ENCODE measurements at places on chromosomes 1 and 21. TPM values are rescaled to one million over a fixed set of nuclear protein-coding genes. Genes with fewer than 3 reads are reported as not detected.

DNA sequence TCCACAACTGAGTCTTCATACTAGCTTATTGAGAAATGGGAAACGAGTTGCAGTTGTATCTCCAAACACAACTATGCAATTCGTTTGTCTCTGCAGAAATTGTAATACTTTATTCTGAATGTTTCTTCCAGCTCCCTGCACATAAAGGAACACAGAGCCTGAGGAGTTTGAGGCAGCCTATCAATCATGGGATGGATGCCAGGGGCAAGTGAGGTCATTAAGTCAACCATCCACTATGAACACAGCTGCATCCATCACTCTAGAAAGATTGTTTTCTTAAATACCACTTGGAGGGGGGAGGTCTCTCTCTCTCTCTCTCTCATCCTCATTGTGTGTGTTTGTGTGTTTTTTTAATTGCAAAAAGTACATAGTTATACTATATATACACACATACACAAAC is 2.9 kb upstream of the PSMB2 start:
- H3K36me3 ChIP-seq, result peaks cover 2% of the 10 kb centered on the region
- peaks cover 22% of the 10 kb centered on the region for H3K4me1 ChIP-seq
- H3K27me3 ChIP-seq, result peaks cover 42% of the 10 kb centered on the region
- no peak overlapping the region for H3K27ac ChIP-seq
- no peak for DNase-seq

DNA sequence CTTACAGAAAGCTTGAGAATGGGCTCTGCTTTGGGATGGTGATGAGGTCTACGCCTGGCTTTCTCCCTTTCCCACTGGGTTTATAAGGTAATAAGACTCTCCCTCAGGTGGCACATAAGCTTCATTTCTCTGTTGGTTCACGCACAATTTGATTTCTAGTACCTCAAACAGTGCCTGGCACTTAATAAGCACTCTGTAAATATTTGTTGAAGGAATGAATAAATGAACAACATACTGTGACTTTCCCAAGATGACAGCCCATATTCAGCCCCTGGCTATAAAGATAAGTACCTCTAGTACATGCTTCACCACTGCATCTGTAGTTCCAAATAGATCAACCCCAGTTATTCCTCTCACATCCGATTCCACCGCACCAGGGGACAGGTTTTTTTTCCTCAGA is 17.8 kb downstream of the COPA start:
- peaks cover 58% of the 10 kb centered on the region for H3K36me3 ChIP-seq
- no peaks in the 10 kb centered on the region for H3K27me3 ChIP-seq
- no peak overlapping the region for H3K27ac ChIP-seq
- peaks cover 2% of the 10 kb centered on the region for H3K4me1 ChIP-seq
- no peak overlapping the region for H3K4me3 ChIP-seq

DNA sequence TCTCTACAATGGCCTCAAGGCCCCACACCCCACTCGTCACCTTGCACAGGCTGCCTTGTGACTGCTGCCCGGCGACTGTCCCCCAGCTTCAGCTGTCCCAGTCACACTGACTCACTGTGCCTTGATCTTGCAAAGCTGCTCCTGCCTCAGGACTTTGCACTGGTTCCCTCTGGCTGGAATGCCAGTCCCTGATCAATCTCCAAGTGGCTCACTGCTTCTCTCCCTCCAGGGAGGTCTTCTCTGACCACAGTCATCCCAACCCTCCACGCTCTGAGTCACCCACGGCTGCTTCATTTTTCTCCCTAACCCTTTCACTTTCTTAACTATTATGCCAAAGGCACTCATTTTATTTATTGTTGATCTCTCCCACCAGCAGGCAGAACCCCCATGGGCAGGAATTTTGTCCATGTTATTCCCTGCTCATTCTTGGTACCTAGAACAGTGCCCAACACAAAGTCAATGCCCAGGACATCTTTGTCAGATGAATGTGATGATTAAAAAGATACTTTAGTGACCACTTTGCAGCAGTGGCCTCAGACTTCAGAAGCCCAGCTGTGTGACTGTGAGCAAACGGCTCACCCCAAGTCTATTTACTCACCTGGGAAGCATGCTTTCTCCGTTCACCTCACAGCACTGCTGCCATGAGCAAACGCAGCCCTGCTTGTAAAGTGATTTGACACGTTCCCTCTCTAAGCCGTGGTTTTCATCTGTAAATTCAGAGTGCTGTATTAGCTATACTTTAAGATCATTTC is 53.4 kb downstream of the ZBTB18 start:
- H3K4me3 ChIP-seq, result no peak overlapping the region
- peaks cover 30% of the 10 kb centered on the region for H3K27me3 ChIP-seq
- no peaks in the 10 kb centered on the region for H3K36me3 ChIP-seq
- no peak overlapping the region for H3K27ac ChIP-seq

GRCh38 chr1:11279630-11280029 is 6.6 kb downstream of the UBIAD1 start:
- no peaks in the 10 kb centered on the region for H3K27me3 ChIP-seq
- H3K36me3 ChIP-seq, result peaks cover 45% of the 10 kb centered on the region
- DNase-seq, result no peak

KRTAP22-1 gene
- total RNA-seq, result not detected

GRCh38 chr1:65717815-65718454 is 74.8 kb upstream of the PDE4B start:
- peak; percentile 48 for DNase-seq
- peaks cover 48% of the 10 kb centered on the region for H3K27me3 ChIP-seq
- no peak overlapping the region for H3K27ac ChIP-seq

DFFA gene
- 40.9 TPM for total RNA-seq

GRCh38 chr21:16376673-16377072 is 646.9 kb downstream of the USP25 start:
- H3K4me1 ChIP-seq, result no peaks in the 10 kb centered on the region
- no peaks in the 10 kb centered on the region for H3K36me3 ChIP-seq
- no peak overlapping the region for H3K4me3 ChIP-seq
- no peak overlapping the region for H3K27ac ChIP-seq

NCAM2 gene
- total RNA-seq, result not detected

PTGFR gene
- not detected for total RNA-seq

ARHGAP29 gene
- total RNA-seq, result not detected

HCN3 gene
- total RNA-seq, result 5.4 TPM

- H3K27ac ChIP-seq, result no peak overlapping the region
- peaks cover 10% of the 10 kb centered on the region for H3K4me1 ChIP-seq
- DNase-seq, result no peak
- peaks cover 43% of the 10 kb centered on the region for H3K27me3 ChIP-seq
- no peaks in the 10 kb centered on the region for H3K36me3 ChIP-seq
These were observed 23.9 kb upstream of the ITLN2 start for GRCh38 chr1:160978510-160978927.

DNA sequence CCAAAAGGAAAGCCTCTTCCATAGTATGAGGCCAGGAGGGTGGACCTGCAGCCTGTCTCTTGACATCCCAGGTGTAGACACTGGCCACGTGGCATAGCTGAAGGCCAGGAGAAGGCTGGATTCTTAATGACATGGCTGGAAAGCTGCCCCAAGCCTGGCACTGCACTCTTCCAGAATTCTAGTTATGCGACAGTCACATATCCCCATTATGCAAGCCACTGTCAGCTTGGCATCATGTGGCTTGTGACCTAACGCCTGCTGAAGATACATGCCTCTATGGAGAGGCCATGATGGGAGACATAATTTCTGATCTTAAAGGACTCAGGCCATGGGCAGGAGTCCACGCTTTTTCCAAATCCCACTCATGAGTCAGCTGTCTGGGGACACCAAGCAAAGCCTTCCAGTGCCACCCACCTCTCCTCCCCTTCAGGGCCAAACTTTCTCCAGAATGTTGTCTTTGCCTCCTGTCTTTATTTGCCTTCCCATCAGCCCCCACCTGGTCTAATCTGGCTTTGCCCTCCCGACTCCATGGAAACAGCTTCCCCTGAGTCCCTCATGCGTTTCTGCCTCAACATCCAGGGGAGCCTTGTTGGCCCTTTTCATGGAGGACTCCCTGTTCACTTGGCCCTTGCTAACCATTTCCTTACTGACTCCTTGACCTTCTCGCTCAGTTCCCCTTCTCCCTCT is 3.0 kb downstream of the PLA2G2A start:
- DNase-seq, result no peak
- no peak overlapping the region for H3K27ac ChIP-seq
- no peaks in the 10 kb centered on the region for H3K4me1 ChIP-seq
- H3K27me3 ChIP-seq, result peaks cover 26% of the 10 kb centered on the region
- H3K36me3 ChIP-seq, result no peaks in the 10 kb centered on the region

- no peak overlapping the region for H3K4me3 ChIP-seq
- peaks cover 3% of the 10 kb centered on the region for H3K36me3 ChIP-seq
- no peaks in the 10 kb centered on the region for H3K4me1 ChIP-seq
- DNase-seq, result no peak
- H3K27me3 ChIP-seq, result peaks cover 12% of the 10 kb centered on the region
These were observed 37.5 kb upstream of the ANGPTL1 start for GRCh38 chr1:178908358-178908757.

- no peak overlapping the region for H3K4me3 ChIP-seq
- DNase-seq, result no peak
- peaks cover 18% of the 10 kb centered on the region for H3K27me3 ChIP-seq
- H3K36me3 ChIP-seq, result no peaks in the 10 kb centered on the region
These were observed 110.8 kb downstream of the MATN1 start for GRCh38 chr1:30612536-30613065.

MCOLN3 gene
- total RNA-seq, result 1.1 TPM

DNA sequence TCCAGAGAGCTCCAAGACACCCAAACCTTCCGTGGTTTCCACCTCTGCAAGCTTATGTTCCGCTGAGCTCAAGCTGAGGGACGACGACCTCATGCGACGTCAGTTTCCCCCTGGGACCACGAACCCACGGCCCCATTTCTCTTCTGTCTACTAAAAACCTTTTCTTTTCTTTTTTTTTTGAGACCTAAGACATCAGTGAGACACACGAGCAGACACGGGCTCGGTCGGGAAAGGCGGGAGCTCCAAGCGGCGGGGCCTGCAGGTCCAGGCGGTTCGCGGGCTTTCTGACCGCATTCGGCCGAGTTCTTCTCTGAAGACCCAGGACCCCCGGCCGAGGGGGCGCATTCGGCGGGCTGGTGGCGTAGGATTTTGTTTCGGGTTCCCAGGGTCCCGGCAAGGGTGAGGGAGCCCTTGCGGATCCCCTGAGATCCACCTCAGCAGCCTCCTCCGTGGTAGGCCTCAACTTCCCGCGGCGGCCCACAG is 402 bp downstream of the C21orf58 start:
- peaks cover 41% of the 10 kb centered on the region for H3K36me3 ChIP-seq
- peak; percentile 48 for DNase-seq
- peaks cover 32% of the 10 kb centered on the region for H3K4me1 ChIP-seq
- peak overlapping the region; percentile 95 for H3K27ac ChIP-seq
- H3K27me3 ChIP-seq, result no peaks in the 10 kb centered on the region

DNA sequence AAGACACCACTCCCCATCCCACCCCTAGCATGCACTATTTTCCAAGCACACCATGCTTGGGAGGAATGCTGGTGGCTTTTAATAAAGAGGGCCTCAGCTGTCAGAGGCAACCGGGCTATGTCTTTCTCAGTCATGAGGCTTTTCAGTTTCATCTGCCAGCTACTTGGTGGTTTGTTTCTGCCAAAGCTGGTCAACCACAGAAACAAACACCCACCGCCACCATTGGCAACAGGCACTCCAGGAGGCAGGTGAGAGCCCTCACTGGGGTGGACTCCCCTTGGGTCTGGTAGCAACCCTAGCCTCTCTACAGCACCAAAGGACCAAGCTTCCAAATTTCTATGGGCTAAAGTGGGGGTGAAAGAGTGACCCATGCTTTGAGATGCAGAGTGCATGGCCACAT is 54.3 kb upstream of the CD1D start:
- peaks cover 12% of the 10 kb centered on the region for H3K4me1 ChIP-seq
- H3K27me3 ChIP-seq, result peaks cover 55% of the 10 kb centered on the region
- peak; percentile 45 for DNase-seq
- H3K27ac ChIP-seq, result no peak overlapping the region
- H3K36me3 ChIP-seq, result no peaks in the 10 kb centered on the region
- H3K4me3 ChIP-seq, result no peak overlapping the region

DNA sequence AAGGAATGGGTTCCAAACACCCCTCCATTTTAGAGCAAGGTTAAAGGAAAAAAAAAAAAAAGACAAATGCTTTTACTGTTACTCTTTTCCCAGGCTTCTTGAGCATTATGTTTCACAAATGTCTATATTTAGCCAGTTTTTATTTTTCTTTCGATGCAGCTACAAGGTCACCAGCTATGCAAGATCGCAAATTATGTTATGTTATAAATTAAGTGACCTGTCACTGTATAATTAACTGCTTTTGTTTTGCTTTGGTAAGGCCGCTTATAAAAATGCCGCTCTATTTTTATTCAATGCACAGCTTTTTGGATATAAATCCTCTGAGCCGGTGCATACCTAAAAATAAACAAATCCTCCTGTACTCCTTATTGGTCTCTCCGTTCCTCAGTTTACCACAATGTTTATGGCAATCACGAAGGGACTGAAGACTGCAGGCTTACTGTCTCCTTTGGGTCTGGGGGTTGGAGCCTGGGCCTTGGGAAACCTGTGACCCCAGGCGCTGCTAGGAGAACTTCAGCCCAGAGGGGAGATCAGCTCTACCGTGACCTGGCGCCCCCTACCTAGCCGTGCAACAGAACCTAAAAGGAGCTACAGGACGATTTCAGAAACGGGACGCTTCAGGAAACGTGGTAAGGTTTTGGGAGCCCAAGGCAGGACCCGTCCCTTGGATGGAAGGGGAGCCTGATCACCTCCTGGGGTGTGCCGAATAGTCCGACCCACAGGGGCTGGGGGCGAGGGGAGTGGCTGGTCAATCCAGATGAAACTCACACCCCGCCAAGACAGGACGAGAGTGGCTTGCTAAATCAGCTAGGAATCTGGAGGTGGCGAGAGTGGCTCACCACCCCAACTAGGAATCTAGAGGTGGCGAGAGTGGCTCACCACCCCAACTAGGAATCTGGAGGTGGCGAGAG is 101.2 kb upstream of the CD55 start:
- no peaks in the 10 kb centered on the region for H3K36me3 ChIP-seq
- no peaks in the 10 kb centered on the region for H3K27me3 ChIP-seq
- DNase-seq, result no peak
- peaks cover 7% of the 10 kb centered on the region for H3K4me1 ChIP-seq
- no peak overlapping the region for H3K4me3 ChIP-seq

- no peaks in the 10 kb centered on the region for H3K4me1 ChIP-seq
- peaks cover 13% of the 10 kb centered on the region for H3K27me3 ChIP-seq
- no peak overlapping the region for H3K4me3 ChIP-seq
- H3K36me3 ChIP-seq, result no peaks in the 10 kb centered on the region
These were observed 65.6 kb upstream of the ARHGAP29 start for GRCh38 chr1:94303005-94303404.

DNA sequence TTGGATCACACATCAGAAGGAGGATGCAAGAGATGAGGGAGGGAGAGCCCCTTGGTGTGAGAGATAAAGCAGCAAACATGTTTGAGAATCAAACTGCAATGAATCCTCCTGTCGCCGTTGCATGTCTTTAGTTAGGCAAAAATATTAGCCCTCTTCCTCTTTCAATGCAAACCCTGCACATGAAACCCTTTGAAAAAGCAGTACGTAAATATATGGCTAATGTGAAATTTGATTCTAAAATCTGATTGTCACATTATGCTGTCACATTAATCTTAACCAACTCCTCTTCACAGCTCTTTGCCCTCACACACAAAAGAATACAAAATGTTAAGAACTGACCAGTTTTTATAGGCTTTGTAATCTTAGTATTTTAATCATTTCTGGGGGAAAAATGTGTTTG is 63.4 kb downstream of the WDR64 start:
- H3K4me1 ChIP-seq, result no peaks in the 10 kb centered on the region
- DNase-seq, result no peak
- no peaks in the 10 kb centered on the region for H3K36me3 ChIP-seq
- H3K27me3 ChIP-seq, result no peaks in the 10 kb centered on the region
- H3K27ac ChIP-seq, result no peak overlapping the region

Data from activated CD8-positive, alpha-beta memory T cell treated with anti-CD3 and anti-CD28 coated beads, Interleukin-2, amount 10 ng/mL, durations not matched to agents 7 days and 5 days (primary cell).